Activated CD4-positive, CD25-positive, alpha-beta regulatory T cell treated with anti-CD3 and anti-CD28 coated beads, Interleukin-2, amount 50 U/mL, for 24 hours (primary cell): ENCODE measurements at places on chromosomes 1 and 21.

- no peak for ATAC-seq
Observed at GRCh38 chr1:197798492-197798891, 23.2 kb upstream of the DENND1B start.

DNA sequence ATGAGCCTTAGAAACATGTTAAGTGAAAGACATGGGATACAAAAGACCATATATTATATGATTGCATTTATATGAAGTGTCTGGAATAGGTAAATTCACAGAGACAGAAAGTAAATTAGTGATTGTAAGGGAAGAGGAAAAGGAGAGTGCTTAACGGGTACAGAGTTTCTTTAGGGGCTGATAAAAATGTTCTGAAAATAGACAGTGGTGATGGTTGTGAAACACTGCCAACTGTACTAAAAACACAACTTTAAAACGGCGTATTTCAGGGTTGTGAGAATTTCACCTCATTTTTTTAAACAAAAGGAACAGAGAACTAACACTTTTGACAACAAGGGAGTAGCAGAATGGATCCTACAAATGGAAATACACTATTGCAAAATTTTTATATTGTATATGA, 13.4 kb downstream of the COP1 start:
- no peak for ATAC-seq

DNA sequence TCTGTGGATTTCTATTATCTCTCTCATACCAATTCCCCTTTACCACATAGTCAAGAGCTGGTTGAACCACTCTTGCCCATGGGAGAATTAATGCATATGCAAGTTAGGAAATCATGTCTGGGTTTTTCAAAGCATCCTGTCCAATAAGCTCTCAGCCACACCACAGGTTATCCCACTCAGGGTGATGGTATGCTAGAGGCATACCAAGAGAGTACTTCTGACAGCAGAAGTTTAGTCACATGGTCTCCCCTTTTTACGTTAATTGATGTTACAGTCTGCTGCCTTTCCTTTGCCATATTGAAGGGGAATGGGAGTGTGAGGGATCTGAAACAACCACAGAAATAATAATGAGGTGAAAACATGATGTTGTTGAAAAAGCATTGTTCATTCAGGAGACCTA, 135.8 kb upstream of the PBX1 start:
- ATAC-seq: no peak

DNA sequence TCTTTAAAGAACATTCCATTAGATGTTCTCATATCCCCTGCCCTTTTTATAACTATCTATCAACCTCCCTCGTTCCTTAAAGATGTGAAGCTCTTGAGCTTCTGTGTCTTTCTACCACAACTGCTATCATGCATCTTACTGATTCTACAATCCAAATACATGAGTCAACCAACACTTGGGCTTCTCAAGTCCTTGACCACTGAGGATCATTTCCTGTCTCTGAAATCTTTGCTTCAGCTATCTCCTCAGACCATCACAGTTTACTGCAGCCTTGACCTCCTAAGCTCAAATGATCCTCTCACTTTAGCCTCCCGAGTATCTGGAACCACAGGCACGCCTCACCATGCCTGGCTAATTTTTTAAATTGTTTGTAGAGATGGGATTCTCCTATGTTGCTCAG, 75.2 kb downstream of the FMO4 start:
- ATAC-seq: no peak

DNA sequence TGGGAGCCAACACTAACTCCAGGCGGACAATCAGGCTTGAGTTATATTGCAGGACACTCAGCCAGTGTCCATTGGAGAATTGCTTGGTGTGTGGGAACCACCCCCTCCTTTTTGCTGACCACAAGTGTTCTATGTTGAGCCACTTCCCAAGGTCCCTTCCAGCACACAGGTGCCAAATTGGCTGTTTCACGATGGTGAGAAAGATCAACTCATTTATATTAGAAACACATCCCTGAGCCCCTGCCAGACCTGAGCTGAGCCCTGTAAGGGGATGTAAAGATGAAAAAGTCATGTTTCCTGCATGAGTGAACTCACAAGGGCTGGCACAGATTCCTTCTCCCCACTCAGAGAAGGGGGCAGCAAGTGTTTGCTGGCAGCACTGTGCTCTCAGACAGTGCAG, 96.5 kb downstream of the KCNN3 start:
- ATAC-seq: no peak
